ENCODE measurements at places on chromosomes 5 and 9.

- DNase-seq = no peak
Observed at GRCh38 chr5:179306191-179307012, 38.9 kb downstream of the ADAMTS2 start.

- no peak for DNase-seq
Observed at GRCh38 chr9:86405926-86406325, 51.7 kb upstream of the TUT7 start.

DNA sequence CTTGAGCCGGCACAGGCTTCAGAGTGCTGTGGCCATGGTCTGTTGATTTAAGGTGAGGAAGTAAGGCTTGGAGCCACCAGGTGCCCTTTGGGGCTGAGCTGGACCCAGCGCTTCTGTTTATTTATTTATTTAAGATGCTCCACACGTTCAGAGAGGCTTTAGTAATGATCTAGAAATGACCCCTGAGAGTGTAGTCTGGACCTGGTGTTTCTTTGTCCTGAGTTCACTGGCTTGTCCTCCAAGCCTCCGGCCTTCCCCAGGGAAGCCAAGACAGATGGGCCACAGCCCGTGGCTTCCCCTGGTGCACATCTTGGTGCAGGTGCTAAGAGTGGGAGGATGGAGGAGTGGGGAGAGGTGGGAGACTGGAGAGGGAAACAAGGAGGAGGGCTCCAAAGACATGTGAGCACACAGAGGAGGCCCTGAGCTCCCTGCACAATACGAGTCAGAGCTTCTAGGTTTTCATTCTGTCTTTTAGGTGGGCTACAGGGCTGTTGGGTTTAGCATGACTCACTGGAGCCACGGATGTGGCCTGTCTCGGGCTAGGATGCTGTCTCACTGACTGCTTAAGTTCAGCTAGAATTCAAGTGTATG, 56.9 kb downstream of the AHRR start:
- DNase-seq = no peak

- DNase-seq = no peak
Observed at GRCh38 chr5:18850216-18850615, 1137.8 kb downstream of the CDH18 start.

- no peak for DNase-seq
Observed at GRCh38 chr5:165108809-165109208, 1603.4 kb downstream of the MAT2B start.

GRCh38 chr5:62718324-62718723, 139.7 kb downstream of the LRRC70 start:
- DNase-seq = no peak

DNA sequence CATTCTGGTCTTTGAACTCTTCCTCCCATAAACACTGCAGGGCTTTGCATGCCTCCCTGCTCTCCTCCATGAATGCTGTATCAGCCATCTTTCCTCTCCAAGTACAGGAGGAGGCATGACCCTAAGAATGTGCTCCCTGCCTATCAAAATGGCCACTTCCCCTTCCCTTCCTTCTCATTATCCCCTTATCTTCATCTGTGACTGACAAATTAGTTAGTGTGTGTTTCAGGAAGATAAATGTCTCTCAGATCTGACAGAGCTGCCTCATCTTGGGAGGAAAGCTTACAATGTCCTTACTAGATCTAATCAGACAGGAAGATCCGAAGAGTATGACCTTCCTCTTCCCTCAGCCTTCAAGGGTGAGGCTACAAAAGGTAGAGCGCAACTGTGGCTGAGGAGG, 46.2 kb downstream of the TLR4 start:
- no peak for DNase-seq

GRCh38 chr9:19660019-19660418, 128.8 kb downstream of the SLC24A2 start:
- DNase-seq = no peak

DNA sequence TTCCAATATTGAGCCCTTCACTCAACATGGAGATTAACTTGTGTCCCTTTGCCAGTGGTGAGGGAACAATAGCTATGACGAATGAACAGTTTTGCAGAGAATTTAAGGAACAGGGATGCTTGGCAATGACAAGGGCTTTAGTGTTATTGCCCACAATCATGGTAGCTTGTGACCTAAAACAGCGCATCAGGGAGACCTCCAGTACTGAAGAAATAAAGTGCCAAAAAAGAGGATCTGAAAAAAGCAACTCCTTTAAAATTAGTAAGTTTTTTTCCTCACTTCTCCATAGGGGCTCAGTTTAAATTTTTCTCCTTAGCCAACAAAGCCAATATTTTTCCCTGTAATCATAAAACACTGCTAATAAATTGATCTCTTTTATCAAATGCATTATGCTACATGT, 41.8 kb upstream of the PAM start:
- no peak for DNase-seq

- DNase-seq = no peak
Observed at GRCh38 chr9:28064241-28064815, 491.0 kb upstream of the C9orf72 start.

DNA sequence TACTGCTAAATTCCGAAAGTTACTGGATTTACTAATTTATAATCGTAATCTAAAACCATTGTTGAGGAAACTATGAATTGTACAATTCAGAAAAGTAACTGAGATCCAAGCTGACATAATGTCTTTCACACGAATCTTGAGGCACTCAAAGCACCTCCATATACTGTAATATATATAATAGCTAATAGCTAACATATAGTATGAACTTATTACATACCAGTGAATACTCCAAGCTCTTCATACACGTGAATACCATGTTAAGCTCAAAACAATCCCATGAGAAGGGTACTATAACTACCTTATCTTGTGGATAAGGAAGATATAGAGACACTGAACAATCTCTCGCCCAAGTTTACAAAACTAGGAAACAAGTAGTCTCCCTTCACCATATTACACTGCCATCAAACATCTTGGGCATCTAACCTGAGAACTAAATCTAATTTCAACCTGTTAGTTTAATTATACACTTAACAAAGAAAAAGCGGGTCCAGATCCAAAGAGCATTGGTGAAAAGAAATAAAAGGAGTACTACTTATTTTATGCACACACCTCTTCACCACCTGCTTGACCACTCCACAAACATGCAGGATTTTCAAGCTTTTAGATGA, 1.0 kb downstream of the NUDCD2 start:
- no peak for DNase-seq

- DNase-seq = no peak
Observed at GRCh38 chr9:130138171-130138653, 34.0 kb upstream of the NCS1 start.

GRCh38 chr5:134551901-134552300, 26.4 kb downstream of the JADE2 start:
- no peak for DNase-seq

GRCh38 chr5:179805070-179805528, 1.6 kb downstream of the MGAT4B start:
- no peak for DNase-seq

DNA sequence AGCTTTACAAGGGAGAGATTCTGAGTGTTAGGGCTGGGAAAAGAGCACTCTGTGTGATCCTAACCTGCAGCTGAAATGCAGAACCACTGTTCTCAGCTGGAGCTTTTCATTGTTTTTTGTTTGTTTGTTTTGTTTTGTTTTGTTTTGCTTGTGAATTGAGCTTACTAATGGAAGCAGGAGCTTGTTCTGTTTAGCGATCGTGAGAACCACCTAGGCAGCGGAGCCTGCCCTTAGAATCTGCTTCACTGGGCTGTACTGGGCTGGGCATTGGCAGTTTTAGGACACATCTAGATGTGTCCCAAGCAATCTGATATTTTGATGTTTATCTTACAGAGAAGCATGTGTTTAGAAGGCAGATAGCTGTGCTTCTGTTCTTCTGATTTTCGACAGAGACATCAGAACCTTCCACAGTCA, 14.3 kb downstream of the SYK start:
- DNase-seq = no peak

DNA sequence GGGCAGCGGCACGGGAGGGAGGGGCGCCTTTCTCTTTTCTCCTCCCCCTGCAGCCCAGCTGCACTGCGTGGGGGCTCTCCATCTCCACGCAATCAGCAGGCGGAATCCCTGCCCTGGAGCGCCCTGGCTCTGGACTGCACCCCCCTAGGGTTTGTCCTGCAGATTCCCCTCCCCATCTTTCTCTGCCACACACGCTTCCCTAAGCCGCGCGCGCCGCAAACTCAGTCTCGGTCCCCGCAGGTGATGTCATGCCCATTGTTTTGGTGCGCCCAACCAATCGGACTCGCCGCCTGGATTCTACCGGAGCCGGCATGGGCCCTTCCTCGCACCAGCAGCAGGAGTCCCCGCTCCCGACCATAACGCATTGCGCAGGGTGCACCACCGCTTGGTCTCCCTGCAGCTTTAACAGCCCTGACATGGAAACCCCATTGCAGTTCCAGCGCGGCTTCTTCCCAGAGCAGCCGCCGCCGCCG, at the start of gene KCNN2:
Gene KCNN2 (plus strand): TSS at position 347 of the 473 bp plus-strand sequence. CDS start 70 bp downstream, at position 417.
- no peak for DNase-seq

DNA sequence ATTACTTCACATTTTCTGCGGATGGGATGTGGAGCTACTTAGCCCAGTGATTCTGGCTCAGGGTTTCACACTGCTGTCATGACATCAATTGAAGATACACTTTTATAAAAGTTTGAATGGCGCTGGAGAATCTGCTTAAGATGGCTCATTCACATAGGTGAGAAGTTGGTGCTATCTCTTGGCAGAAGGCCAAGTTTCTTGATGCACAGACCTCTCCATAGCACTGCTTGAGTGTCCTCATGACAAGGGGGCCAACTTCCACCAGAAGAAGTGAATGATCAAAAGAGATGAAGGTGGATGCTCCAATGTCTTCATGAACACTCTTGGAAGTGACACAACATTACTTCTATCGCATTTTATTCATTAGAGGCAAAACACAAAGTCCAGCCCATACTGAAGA, 403.7 kb upstream of the CCNG1 start:
- no peak for DNase-seq

DNA sequence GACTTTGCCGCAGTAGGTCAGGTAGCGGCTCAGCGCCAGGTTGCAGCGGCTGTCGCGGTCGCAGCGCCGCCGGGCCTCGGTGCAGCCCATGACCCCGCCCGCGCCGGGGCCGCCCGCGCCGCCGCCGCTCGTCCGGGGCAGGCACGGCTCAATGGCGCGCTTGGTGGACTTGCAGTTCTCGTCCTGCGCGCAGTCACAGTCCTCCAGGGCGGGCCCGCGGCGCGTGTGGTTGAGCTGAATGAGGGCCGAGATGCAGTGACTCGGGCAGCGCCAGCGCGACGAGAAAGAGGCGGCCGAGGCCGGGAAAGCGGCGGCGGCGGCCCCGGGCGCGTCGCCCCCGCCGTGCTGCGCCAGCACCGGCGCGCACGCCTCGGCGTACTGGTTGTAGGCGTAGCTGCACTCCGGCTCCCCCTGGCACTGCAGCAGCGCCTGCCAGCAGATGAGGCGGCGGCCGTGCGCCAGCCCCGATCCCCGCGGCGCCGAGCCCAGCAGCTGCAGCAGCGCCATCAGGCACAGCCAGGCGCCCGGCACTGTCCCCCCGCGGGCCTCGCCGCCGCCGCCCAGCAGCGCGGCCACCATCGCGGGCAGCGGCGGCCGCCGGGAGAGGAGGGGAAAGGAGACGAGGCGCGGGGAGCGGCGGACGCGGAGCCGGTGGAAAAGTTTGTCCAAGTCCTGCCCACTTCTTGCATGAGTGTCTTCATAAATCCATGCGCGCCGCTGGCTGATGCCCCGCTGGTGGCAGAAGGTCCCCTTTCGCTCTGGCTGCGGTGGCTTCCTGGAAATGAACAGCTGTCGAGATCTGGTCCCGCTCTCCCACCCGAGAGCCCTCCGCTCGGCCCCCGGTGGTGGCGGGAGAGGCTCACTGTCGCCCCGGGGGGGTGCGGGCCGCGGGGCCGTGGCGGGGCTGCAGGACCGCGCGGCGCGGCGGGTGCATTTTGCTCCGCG, 833 bp downstream of the GAS1 start:
- DNase-seq = peak; percentile 33

DNA sequence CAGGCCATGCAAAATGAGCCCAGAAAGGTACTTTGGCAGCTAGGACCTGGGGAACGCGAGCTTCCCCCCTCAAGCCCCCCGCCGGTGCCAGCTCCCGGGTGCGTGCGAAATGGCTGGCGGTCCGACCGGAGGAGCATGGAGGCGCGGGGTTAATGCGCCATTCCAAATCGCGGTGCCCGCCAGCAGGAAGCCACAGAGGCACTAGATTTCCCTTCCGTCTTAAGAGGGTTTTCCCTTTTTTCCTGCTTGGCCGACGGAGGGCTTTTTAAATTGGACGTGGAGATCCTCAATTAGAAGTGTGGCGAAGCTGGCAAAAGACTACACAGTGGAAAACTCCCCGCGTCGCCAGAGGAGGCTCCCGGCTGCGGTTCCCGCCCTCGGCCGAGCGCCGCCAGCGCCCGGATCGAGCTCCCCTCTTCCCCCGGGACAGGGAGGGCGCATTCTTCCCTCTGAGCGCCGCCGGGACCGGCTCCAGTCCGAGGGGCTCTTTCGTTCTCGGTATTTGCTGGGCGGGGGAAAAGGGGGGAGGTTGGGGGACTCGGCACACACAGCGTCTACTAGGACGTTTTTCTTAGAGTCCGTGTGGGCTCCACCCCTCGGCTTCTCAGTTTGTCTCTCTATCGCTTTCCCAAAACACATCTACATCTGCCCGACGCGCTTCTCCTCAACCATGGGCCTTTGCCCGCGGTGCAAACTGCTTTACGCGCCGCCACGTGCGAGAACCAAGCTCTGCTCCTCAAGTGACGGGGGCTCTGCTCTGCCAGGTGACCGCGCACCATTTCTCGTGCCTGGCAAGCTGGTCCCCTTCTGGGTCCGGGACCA, 3.0 kb downstream of the GDNF start:
- DNase-seq = no peak

- no peak for DNase-seq
Observed at GRCh38 chr9:92965061-92965758, 17.9 kb downstream of the FGD3 start.

DNA sequence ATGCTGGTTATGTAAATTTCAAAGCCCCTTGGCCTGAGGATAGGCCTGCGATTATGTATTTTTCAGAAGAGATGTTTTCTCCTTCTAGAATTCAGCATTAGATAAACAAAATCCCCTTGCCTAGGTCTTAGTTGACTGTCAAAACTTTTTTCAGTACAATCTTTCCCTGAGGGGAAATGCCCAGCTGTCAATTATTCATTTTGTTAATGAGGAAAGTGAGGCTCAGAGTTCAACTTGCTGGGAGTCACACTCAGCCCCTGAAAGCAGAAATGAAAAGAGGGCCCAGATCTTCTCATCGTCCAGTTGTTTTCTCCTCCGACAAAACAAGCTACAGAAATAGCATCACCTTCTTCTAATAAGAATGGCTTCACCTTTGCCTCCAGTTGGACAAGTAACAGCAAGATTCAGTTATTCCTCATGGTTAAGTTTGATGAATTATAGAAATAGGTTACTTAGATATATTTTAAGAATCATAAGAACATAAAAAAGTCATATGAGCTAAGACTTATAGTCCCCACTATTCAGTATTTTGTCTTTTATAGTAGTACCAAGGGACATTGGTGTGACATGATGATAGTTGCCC, 627.1 kb upstream of the WWC1 start:
- DNase-seq = no peak

GRCh38 chr9:132350861-132351315, 3.9 kb downstream of the SETX start:
- no peak for DNase-seq

DNA sequence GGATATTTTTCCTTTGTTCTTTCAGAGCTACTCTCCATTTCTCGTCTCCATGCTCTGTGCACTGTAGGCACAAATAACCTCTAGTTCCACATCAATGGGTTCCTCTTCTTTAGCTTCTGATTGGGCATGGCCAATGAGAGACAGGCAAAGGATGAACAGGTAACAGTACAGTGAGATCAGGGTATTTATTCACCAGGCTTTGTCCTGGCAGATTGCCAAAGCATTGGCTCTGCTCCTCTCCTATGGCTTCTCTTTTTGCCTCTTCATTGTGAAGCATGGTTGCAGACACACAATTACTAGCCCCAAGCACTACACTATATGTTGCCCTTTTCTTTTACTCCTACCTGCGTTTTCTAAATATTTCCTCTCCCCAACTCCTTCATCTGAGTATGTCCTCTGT, 215.1 kb upstream of the ARRDC3 start:
- DNase-seq = no peak

Data from activated CD4-positive, CD25-positive, alpha-beta regulatory T cell (primary cell).